ENCODE measurements at places on chromosomes 2 and 18.
A peak's percentile ranks its signal among the peaks of the same experiment; 100 is the strongest.

GRCh38 chr2:195632856-195633572 lies 24.0 kb upstream of the SLC39A10 start:
- no peak for DNase-seq

DNA sequence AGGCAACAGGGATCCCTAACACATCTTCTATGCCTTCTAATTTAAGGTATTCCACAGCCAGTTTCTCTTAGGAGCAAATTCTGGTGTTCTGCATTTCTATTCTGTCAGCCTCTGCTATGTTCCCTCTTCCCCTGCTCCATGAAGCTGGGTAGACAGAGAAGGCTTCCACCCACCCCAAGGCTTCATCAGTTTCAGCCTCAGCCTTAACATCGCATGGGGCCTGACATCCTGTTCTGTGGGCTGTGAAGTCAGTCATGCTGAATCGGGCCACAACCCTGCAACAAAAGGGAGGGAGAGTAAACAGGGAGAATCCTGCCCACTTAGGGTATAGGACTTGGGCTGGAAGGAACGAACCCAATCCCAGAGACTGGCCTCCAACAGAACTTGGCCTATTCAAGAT lies 70.6 kb upstream of the PPM1B start:
- no peak for DNase-seq

GRCh38 chr2:120275617-120276400 lies 23.2 kb downstream of the RALB start:
- DNase-seq: no peak

GRCh38 chr2:235576337-235576910 lies 82.6 kb downstream of the AGAP1 start:
- no peak for DNase-seq

DNA sequence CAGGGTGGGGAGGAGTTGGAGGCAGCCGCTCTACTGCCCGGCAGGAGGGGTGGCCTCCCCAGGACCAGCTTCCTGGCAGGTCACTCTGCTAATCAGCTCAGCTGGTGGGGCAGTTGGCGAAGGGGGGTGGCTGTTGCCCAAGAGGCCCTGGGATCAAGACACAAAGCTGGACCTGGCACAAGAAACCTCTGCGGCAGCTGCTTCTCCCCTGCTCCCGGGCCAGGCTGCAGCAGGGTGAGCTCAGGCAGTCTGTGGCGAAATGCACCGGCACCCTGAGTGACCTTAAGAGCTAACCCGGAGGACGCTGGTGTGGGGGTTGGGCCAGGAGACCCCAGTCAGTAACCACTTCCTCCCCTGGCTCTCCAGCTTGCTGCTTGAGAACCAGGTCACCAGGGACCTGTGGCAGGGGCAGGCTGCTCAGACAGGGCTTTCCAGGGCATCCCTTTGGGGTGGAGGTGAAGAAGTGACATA lies 31.1 kb downstream of the TOGARAM2 start:
- DNase-seq: no peak

GRCh38 chr2:53751728-53752127 lies 15.9 kb upstream of the CHAC2 start:
- DNase-seq: no peak

DNA sequence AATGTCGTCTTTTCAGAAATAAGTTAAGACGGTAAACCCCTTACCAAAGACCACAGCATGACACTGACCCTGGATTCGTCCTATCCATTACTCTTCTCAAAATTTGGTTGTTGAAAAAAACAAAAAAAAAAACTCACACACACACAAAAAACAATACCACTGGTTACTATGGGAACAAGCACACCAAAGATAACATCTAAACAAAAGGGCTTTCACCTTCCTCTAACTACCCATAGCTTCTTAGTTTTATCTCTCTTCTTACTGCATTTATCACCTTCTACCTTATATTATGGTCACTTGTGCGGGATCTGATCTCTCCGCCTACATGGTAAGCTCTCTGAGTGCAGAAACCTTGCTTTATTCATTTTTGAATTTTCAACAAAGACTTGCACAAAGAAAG lies 192.7 kb downstream of the STK39 start:
- no peak for DNase-seq

DNA sequence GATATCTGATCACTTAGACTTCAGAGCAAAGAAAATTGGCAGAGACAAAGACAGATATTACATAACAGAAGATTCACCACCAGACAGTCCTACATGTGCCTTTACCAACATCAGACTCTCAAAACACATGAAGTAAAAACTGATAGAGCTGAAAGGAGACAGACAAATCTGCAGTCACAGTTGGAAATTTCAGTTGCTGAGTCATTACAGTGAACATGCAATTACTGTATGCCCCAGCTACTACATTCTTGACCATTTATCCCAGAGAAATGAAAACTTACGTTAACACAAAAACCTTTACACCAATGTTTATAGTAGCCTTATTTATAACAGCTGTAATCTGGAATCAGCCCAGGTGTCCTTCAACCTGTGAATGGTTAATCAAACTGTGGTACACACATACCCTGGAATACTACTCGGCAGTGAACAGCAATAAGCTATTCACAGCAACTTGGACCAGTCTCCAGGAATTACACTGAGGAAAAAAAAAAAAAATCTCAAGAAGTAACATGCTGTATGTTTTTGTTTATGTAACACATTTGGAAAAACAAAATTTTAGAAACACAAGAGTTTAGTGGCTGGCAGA lies 7.5 kb upstream of the SCLY start:
- no peak for DNase-seq

GRCh38 chr2:20027705-20028434 lies 15.4 kb upstream of the MATN3 start:
- DNase-seq: no peak

DNA sequence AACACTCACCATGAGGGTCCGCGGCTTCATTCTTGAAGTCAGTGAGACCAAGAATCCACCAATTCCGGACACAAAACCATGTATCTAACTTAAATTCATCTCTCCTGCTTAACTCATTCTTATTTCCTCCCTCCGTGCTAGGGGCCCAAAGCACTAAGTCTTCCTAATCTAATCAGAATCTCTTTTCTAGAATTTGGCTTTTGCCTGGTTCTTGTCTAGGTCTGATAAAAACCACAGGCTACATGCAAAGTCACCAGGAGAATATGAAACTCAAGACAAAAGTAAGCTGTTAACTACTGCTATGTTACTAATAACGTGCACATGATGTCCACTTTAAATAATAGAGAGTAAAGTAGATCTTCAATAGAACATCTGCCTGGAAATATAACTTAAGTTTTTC lies 69.9 kb downstream of the TRIP12 start:
- no peak for DNase-seq

GRCh38 chr2:66305718-66306117 lies 129.2 kb upstream of the MEIS1 start:
- DNase-seq: peak; percentile 46

DNA sequence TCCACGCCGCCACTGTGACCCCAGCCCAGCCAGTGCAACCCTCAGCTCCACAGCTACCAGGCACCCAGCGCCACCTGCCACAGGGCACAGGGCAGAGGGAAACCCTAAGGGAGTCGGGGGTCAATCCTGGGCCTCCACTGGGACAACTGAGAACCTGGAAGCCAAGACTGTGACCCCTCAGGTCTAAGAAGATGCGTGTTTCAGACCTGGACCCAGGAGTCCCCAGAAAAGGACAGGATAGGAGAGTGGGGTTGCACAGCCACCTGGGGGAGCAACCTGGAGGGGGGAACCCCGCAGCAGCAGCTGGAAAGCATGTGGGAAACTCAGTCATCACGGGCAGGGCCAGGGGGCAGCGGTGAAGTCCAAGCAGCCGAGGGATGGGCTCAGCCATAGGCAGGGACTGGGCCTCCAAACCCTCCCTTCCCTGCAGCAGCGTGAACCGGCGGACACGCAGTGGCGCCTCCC lies 4.1 kb downstream of the ESPNL start:
- DNase-seq: no peak

- no peak for DNase-seq
Measured at GRCh38 chr2:39476524-39476923, 39.4 kb upstream of the MAP4K3 start.

GRCh38 chr2:238459081-238459629 lies 32.4 kb downstream of the ASB1 start:
- DNase-seq: no peak

DNA sequence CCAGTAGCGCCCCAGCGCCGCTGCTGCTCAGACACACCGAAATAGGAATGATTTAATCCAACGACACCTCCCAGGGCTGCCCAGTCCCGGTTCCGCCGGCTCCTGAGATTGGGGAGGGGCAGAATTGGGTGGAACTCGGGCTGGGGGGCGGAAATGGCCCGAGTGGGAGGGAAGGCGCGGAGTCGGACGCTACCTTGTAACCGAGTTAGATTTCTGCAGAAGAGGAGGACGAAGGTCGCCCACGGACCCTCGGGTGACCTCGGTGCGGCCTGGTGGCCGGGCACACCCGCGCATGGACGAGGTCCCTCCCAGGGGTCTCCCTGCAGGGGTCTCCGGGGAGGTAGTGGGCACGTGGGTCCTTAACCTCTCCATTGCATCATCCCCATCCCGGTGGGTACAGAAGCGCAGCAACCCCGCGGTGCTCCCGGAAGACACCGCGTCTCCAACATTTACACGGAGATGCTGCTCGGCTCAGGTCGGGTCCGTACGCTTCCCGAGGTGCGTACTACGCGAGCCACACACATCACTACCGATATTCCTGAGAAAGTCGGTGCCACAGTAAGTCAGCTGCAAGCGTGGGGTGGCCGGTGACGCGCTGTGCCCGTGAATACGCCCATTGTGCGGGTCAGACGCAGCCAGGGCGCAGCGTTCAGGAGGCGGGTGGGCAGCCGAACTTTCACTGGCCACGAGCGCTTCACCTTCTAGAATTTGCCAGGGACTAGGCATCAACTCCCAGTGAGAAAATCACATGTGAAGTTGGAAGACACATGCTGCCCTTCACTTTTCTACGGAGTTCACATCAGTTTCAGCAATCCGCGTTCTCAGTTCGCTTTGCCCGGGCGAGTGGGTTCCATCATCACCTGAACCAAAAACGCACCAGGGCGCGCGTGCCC lies 3.0 kb downstream of the ZNF516 start:
- DNase-seq: no peak

DNA sequence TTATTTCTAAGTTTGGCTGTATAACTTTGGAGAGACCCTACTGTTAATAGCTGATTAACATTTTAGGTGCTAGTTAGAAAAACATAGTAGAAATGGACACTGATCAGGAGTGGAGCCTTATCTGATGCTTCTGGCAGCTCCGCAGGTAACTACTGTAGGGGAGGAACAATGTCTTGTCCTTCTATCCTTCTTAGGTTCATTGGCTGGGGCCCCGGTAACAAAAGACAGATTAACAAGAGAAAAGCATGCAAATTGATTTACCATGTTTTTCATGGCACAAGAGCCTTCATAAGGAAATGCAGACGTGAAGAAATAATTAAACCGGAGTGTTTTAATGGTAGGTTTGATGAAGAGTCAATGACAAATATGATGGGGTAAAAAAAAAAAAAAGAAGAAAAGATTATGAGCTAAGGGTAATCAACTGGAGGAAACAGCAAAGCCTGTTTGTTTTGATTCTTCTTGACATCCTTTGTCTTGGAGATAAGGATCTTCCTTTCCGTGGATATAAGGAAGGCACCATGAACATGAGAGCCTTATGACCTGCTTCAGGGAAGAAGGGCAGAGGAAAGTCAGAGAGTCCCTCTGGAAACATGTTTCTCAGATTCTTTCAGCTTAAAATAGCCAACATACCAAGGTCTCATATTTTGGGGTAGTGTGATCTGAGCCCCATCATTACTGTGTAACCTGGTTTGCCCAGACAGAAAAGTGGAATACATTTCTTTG lies 62.4 kb upstream of the GCFC2 start:
- DNase-seq: no peak

DNA sequence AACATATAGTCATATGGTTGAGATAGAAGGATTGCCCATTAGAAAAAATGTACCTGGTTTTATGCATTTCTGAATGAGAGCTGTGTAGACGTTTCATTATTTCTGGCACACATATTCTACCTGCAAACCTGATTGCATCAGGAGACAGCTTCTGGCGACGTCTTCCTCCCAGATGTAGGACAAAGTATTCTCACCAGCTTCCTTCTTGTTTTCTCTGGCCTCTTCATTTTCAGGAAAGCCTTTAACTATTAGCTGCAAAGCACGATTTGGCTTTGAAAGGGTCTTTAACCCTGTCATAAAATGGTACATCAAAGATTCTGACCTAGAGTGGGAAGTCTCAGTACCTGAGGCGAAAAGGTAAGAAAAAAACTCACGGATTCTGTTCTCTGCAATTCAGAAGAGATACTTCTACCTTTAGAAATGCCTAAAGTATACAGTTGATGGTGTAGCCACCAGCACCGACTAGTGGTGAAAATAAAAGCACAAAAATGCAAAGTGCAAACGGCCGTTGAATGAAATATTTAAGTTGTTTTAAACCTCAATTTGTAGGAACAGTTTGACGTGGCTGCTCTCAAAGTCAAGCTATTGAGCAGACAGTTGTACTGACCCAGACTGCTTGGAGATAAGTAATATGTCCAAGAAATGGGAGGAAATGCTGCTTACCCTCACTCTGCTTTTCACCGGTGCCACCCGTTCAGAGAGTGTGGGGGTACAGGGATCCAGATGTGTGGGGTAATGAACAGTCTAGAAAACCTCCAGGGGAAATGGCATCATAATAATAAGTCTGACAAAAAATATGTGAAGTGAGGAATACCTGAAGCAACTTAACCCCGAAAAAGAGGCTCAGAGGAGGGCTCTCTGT lies 20.2 kb downstream of the IL18RAP start:
- DNase-seq: no peak

GRCh38 chr2:43605079-43605655 lies 9.3 kb upstream of the THADA start:
- DNase-seq: peak; percentile 12

DNA sequence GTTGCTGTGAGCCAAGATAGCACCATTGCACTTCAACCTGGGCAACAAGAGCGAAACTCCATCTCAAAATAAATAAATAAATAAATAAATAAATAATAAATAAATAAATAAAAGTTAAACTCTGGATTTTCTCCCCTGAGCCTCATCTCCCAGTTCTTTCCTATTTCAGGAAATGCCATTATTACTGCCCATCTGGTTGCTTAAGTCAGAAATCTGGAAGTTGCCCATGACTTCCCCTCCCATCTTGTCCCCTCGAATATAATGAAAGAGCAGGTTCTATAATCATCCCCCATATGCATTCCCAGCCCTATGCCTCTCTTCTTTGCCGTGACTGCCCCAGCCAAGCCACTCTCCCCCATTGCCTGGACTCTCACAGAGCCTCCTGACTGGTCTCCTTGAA lies 4.2 kb upstream of the PSD4 start:
- DNase-seq: no peak

GRCh38 chr2:27587025-27587424 lies 4.2 kb downstream of the ZNF512 start:
- DNase-seq: no peak

GRCh38 chr2:69965756-69966445 lies 4.5 kb upstream of the ASPRV1 start:
- no peak for DNase-seq

GRCh38 chr2:54158311-54158710 lies 42.9 kb downstream of the ACYP2 start:
- DNase-seq: no peak
